ENCODE measurements at places on chromosomes 16 and 17.
A peak's percentile ranks its signal among the peaks of the same experiment; 100 is the strongest.

DNA sequence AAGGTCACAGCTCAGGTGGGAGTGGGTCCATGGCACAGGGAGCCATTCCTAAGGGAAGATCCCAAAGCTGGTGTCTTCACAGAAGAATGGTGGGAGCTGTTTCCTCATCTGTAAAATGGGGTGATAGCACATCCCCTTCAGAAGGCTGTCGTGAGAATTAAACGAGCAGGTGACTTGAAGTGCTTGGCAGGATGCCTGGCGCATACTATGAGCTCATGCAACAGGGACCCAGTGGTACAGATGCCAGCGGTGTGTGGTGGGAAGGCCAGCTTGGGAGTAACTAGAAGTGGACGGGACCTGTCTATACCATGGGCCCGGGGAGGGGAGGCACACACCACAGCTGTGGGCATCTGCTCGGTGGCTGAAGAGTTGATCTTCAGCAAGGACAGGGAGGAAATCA, 189.3 kb upstream of the TNRC6C start:
- no peak for DNase-seq

- DNase-seq = no peak
Measured at GRCh38 chr16:23521037-23521743, 10.9 kb upstream of the GGA2 start.

DNA sequence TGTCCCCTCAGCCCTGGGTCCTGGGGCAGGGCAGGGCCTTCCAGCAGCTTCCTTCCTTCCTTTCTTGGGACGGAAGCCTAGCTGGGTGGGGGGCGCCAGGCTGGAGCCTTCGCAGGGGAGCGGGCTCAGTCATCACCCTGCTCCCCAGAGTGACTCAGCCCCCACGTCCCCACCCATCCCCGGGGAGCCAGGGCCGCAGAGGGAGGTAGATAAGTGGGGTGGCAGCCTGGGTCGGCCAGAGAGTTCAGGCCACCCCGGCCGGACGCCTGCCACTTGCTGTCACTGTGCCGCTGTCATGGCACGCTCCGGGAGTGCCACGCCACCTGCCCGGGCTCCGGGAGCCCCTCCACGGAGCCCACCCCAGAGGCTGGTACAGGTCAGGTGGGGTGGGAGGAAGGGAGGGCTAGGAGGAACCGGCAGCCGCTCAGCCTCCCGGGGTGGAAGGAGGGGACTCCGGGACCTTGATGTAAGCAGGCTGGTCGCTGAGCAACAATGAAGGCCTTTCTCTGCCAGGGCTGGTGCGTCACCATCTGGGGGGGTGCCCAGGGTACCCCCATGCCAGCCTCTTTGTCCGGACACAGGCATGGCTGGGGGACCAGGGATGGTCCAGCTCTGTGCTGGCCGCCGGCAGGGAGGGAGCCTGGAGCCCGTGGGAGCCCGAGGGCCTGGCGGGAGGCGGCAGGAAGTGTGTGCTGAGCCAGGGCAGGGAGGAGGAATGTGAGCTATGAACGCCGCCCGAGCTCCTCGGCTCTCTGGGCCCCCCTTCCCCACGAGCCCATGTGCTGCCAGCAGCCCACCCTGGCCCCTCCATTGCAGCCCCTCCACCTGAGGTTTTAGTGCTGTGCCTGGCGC, 6.6 kb downstream of the NHERF2 start:
- no peak for DNase-seq

DNA sequence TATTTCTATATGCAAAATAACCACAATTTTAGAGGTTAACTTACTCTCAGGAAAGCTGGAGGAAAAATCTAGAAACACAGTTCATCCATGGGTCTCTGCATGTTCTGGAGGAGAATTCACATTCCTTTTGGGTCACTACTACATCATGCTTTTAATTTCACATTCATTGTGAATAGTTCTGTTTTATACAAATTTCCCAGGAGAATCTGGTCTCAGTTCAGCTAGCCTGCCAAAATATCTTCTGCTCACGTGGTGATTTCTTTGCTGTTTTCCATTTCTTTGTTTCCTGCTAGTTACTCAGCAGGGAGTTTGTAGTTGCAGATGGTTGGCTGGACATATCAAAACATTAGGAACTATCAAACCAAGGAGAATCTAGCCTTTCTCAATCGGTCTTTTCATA, at the start of gene ABCA9:
ABCA9 (minus strand) TSS at position 106 of the 400 bp plus-strand sequence. CDS start 9,801 bp downstream, outside the sequence.
- DNase-seq = no peak

DNA sequence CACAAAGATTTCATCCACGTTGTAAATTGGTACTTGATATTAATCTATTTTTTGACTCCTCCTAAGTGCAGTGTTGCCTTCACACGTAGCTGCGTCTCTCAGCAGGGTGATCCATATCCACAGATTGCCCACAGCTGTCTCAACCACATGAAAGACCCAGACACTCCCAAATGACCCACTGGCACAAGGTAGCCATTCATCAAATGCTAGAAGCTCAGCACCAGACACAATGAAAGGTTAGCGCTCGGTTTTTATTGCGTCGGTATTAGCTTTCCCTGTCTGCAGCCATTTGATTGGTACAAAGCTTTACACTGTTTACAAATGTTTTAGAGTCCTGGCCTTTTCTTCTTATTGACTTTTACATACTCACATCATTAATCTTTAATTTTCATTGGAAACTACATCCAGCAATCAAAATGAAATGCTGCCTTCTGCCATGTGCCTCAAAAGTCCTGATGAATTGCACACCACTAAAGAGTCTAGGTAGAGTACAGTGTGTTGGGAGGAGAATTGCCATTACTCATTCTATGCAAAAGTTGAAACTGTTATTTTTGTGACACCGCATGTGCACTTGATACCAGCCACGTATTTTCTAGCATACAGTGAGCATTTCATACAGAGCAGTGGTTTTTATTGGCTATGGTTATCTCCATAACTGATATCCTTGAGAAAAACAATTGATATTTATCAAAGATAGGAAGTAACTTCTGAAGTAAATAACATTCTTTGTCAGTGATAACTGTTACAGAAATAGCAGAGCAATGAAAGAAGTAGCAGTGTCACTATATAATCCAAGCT, 127.3 kb upstream of the NUDT7 start:
- DNase-seq = no peak

DNA sequence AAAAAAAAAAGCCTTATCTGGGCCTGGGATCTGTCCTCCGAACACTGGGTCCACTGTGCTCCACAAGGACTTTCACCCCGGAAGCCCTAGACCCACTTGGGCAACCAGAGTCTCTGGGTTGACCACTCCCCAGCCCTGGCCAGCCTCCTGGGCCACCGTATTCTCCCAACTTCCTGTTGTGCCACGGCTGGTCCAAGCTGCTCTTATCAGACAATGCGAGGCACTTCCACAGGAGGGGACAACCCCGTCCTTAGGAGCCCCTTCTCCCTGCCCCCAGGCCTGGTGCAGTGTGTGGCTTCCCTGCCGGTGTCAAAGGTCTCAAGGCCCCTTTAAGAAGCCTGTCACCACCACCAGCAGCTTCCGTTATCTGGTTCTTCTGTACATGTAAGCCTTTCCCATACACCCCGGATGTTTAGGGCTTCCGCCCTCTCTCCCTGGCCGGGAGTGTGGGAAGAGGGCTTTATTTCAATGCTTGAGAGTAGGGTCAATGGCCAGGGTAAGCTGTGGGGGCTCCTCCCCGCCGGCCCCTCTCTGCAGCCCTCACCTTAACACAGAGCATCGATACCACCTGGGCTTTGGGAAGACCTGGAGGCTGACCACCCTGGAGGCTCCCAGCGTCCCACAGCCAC, 313.0 kb downstream of the SEC14L1 start:
- DNase-seq = no peak

DNA sequence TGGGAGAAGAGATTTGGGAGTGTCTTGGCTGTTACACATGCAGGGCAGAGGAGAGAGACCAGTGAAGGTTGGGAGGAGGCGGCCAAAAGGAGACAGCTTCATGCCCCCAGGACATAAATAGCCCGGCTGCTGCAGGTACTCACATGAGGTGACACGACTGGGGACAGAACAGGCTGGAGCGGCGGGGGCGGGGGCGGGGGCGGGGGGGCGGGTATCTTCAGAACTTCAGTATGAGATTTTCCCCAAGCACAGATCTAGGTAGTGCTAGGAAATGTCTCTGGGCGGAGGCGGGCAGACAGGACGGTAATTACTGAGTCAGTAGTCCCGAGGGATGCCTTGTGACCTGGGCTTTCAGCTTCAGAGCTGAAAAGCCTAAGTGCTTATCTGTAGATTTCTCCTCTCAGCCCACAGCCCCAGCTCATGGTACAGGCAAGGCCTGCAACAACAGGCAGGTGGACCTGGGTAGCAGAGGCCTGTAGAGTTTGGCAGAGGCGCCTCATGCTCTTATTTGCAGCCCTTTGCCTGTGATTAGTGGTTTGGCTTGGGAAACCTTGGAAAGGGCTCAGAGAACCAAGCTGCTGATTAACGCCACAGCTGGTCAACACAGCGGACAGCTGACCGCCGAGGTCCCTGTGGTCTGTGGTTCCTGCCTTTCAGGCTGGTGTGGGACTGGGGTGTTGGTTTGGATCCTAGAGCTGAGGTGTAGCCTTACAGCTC, 24.5 kb downstream of the UNK start:
- DNase-seq = no peak

DNA sequence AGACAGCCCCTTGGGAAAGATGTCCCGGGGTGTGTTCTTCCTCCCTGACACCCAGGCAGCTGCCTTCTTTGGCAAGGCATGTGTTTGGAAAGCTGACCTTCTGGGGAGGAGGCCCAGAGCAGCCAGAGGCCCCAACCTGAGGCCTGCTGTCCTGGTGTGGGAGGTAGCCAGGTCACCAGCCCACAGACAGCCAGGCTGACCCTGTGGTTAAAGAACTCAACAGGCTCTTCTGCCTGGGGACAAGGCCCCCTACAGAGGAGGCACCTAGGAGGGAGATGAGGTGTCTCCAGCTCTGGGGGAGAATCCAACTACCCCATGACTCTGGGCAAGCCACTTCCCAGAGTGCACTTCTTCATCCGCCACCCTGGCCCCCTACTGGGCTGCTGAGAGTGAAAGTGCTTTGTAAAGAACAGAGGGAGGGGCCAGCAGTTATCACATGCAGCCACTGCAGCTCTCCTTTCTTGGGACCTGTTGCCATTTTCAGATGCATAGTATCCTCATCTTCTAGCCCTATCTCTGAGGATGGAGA, 13.1 kb upstream of the SREBF1 start:
- peak; percentile 32 for DNase-seq

GRCh38 chr16:1338119-1338730, 4.8 kb downstream of the BAIAP3 start:
- DNase-seq = no peak

DNA sequence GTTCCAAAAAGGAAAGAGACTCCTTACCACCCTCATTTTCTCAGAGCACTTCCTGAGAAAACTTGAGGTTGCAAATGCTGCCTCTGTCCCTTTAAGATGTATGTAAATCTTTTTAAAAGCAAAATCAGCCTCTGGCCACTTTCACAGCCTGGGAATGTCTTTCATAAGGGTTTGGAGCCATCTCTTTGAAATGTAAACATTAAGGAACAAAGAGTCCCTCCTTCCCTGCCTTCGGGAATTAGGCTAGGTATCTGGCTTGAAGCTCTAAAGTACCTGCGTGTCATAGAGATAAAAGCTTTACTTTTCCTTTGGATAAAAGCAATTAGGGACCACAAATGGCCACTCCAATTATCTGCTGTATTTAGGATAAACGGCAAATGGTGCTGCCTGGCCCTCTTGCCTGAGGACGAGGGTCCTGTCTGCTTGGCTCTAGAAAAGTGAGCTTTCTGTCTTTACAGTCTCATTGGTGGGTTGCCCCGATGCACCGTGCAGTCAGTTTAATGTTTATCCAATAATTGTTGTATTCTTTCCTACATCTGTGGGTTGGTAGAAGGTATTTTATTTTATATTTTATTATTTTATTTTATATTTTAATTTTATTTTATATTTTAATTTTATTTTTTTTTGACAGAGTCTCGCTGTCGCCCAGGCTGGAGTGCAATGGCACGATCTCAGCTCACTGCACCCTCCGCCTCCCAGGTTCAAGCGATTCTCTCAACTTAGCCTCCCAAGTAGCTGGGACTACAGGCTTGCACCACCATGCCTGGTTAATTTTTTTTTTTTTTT, 23.9 kb downstream of the NLRC3 start:
- no peak for DNase-seq

GRCh38 chr16:11386791-11387546, 41.7 kb downstream of the RMI2 start:
- DNase-seq = no peak

GRCh38 chr17:16886655-16887322, 85.1 kb downstream of the TNFRSF13B start:
- no peak for DNase-seq

DNA sequence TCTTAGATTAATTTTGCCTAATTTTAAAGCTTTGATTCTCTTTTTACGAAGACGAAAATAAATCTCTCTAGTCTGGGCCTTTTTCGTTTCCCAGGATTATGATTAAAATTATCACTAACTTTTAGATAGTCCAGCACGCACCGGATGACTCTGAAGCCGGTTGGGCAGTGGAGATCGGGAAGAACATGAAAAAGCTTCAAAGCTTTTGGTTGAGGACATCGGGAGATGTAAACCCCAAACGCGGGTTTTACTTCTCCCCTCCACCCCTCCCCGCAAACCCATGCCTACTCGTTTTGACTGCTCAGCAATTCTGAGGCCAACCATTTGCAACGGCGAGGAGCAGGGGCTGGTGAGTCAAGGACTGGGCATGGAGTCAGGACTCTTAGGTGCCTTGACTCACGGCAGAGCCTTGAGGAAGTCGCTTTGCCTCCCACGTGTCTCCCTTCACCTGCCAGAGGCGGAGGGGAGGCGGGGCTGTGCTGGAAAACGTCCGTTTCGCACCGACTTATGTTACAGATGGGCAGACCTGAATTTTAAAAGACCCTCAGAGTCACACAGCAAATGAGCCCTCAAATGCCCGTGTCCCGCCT, 989 bp upstream of the DUSP14 start:
- DNase-seq = no peak

DNA sequence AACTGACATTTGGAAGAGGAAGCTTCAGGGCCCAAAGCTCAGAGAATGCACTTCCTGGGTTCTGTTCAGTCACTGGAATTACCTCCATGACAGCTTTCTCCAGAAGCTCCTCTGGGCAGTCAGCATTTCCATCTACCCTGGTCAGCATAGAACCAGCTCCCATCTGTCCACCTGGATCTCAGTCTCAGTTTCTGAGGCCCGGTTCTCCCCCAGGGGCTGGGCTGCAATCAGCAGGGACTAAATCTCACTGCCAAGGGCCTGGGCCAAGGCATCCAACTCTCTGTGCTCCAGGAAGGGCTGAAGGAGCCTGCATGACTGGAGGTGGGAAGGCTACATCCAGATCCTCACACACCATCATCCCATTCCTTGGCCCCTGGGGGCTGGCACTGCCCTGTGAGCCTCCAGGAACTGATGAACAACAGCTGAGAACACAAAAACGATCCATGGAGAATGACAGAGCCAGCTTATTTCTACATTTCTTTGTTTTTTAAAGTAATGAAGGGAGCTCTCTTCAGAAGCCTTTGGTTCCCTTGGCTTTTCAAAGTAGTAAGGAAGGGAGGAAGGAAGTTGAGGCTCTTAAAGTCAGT, 66.3 kb upstream of the MRTFB start:
- DNase-seq = no peak

DNA sequence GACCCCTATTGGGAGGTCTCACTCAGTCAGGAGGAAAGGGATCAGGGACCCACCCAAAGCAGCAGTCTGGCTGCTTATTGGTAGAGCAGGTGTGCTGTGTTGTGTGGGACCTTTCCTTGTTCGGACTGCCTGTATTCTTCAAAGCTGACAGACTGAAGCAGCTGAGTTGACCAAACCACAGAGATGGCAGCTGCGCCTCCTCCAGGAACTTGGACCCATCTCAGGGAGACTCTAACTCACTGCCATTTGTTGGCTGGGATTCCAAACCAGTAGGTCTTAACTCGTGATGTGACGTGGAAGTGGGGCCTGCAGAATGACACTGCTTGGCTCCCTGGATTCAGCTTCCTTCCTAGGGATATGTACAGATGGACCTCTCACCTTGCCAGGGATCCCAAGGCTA, 9.6 kb upstream of the UQCRC2 start:
- DNase-seq = no peak

GRCh38 chr17:72972263-72972951, 120.1 kb downstream of the SLC39A11 start:
- DNase-seq = no peak
